ENCODE measurements at places on chromosomes 16 and 17.

DNA sequence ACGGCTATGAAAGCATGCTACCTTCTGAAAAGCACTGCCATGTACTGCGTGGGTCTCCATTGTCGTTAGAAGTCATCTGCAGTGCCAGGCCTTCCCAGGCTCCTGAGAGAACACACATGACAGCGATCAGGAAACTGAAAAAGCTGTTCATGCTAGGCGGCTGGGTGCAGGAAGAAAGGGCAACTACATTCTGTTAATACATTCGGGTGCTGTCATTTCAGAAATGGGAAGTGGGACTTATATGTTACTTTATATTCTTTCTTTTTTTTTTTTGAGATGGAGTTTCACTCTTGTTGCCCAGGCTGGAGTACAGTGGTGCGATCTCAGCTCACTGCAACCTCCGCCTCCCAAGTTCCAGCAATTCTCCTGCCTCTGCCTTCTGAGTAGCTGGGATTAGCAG lies 19.9 kb downstream of the CFAP20 start:
- DNase-seq, result no peak

DNA sequence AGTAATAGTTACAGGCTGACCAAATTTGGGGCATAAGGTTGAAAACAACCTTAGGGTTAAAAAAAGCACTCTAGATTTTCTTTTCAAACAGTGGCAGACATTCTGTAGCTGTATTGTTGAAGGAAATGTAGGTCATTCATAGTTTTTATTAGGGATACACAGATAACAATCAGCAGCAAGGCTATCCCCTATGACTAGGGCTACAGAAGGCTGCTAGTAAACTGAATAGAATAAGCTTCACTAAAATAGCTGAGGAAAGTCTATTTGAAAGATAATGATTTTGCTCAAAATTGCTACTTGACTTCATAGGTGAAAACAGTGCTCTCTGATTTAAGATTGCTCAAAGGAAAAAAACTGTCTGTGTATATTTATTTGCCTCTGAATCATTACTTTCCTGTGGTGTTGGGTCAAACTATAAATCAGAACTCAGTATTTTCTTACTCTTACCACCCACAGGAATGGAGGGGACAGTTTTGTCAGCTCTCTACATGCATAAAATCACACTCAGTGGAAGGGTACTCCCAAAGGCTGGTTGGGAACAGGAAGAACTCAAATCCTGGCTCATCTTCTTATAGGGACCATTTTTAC lies 24.8 kb downstream of the RPGRIP1L start:
- DNase-seq, result no peak

DNA sequence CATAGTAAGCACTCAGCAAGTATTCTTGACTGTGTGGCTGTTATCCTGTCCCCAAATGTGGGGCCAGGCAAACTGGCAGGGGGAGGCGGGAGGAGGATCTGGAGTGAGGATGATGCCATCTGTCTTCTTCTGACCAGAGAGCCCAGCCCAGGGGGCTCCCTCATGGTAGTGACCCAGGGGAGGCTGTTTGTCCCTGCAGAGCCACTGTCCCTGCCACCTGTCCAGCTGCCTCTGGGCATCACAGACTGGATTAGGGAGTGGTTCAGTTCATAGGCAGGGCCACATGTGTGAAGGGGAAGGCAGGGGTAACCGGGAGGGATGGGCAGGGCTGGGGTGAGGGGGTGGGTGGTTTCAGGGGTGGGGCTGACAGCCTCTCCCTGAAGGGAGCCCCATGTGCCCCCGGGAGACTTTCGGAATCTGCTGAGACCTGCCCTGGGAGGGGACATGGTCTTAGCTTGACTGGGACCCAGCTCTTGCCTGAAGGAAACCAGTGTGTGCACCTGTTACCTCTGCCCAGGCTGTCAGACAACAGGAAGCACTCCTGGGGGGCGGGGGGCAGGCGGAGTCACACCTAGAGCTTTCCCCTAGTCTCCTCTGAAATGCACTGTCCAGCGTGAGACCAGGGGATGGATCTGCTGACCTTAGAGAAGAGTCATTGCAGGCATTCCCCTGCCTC lies 15.2 kb downstream of the ARHGAP23 start:
- DNase-seq, result peak; percentile 92

DNA sequence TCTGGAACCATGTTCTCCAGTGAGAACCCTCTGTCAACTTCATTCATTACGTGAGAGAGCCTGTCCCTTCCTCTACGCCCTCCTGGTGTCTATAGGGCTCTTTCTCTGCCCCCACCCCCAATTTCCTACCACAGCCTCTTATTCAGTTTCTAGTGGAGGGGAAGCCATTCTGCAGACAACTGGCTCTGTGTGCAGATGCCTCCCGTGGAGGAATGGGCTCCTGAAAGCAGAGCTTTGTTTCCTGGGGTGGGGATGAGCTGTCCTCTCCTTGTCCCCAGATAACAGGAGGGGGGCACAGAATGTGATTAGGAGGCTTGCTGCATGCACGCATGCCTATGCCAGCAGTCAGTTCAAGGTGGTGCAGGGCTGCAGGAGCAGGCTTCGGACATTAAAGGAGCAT lies 31.6 kb downstream of the MMP15 start:
- DNase-seq, result no peak

DNA sequence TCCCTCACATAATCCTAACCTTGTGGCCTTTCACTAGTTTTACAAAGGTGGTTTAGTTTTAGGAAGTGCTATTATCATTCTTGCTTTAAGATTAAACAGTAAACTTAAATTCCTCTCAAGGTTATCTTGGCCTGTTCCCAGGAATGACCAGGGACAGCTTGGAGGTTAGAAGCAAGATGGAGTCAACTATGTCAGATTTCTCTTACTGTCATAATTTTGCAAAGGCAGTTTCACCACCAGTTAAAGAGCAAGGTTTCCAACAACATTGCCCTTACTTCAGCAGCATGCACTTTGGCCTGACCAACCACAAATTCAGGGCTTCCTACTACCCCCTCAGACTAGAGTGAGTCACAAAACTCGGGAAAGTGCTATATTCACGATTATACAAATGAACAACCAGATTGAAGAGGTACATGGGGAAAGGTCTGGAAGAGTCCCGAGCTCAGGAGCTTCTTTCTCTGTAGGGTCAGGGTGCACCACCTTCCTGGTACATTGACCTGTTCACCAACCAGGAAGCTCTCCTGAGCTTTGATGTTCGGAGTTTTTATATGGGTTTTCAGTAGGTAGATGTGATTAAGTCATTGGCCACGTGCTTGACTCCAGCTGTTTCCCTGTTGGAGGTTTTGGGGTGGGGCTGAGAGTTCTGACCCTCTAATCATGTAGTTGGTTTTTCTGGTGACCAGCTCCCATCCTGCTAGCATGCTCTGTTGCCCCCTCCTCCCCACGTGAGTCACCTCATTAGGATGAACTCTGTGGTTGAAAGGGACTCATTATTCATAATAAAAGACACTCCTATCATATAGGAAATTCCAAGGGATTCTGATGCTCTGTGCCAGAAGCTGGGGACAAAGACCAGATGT lies 19.4 kb downstream of the RHOT1 start:
- no peak for DNase-seq

GRCh38 chr16:19094542-19095365 lies 19.0 kb upstream of the ITPRIPL2 start:
- peak; percentile 84 for DNase-seq

DNA sequence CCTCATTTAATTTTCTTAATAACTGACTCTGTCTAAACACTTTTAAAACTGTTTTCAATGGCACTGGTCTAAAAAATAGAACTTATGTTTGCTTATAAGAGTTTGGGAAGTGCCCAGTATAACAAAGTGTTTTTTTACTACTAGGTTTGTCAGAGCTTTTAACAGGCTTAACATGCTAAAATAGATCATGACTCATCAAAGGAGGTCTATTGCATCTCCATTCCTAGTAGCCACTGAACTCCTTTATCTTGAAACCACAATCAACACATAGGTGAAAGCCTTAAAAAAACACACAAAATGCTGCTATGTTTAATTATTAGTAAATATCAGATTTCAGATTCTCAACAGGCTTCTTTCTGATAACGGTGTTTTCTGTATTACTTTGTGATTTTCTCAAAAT lies 196.4 kb upstream of the KIF2B start:
- DNase-seq, result peak; percentile 41

GRCh38 chr16:89695875-89696669 lies 5.4 kb downstream of the SPATA2L start:
- DNase-seq, result no peak

Measured in MM.1S (cell line).